ENCODE measurements at places on chromosomes 12 and 14. TPM values are rescaled to one million over a fixed set of nuclear protein-coding genes. Genes with fewer than 3 reads are reported as not detected.

GRCh38 chr12:7512553-7512952 lies 9.0 kb upstream of the CD163 start:
- H3K4me3 ChIP-seq = no peak overlapping the region
- H3K4me1 ChIP-seq = no peaks in the 10 kb centered on the region
- no peak overlapping the region for H3K27ac ChIP-seq
- no peaks in the 10 kb centered on the region for H3K36me3 ChIP-seq

The OR6C68 gene
- total RNA-seq = not detected

DNA sequence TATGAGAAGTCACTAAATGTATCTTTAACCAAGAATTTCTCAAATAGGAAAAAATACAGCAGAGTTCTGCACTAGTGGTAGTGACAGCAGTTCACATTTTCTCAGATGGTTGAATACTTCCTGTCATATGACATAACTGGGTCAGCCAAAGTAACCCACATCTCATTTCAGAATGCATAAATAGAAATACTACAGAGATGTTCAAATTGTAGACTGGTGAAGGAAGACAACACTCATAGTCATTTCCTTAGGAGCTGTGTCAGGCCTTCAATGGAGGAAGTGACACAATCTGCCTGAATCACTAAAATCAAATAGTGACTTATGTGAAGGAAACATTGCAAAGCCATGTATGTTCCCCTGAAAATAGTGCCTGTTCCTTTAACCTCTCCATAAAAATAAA lies 32.4 kb downstream of the FERMT2 start:
- peak overlapping the region; percentile 77 for H3K27ac ChIP-seq
- no peak overlapping the region for H3K4me3 ChIP-seq
- H3K4me1 ChIP-seq = peaks cover 69% of the 10 kb centered on the region
- no peaks in the 10 kb centered on the region for H3K27me3 ChIP-seq

- peaks cover 5% of the 10 kb centered on the region for H3K4me1 ChIP-seq
- peaks cover 20% of the 10 kb centered on the region for H3K27me3 ChIP-seq
- no peaks in the 10 kb centered on the region for H3K36me3 ChIP-seq
Measured at GRCh38 chr12:29533815-29534489, 36.5 kb upstream of the OVCH1 start.

GRCh38 chr12:53042607-53043454 lies 7.0 kb upstream of the TNS2 start:
- peaks cover 14% of the 10 kb centered on the region for H3K4me1 ChIP-seq
- H3K4me3 ChIP-seq = no peak overlapping the region
- no peak for DNase-seq
- H3K27ac ChIP-seq = no peak overlapping the region
- H3K36me3 ChIP-seq = peaks cover 23% of the 10 kb centered on the region

GRCh38 chr12:24948757-24949722 lies at the start of gene BCAT1:
Gene BCAT1 (minus strand): TSS chr12:24949101. CDS start chr12:24948932, 169 bp downstream.
- peaks cover 36% of the 10 kb centered on the region for H3K27me3 ChIP-seq
- no peaks in the 10 kb centered on the region for H3K36me3 ChIP-seq
- no peak for DNase-seq

GRCh38 chr12:45655186-45655585 lies 74.3 kb upstream of the ARID2 start:
- H3K27ac ChIP-seq = no peak overlapping the region
- no peaks in the 10 kb centered on the region for H3K4me1 ChIP-seq
- no peak overlapping the region for H3K4me3 ChIP-seq
- peak; percentile 54 for DNase-seq
- H3K27me3 ChIP-seq = no peaks in the 10 kb centered on the region
- no peaks in the 10 kb centered on the region for H3K36me3 ChIP-seq

GRCh38 chr14:78022059-78022458 lies 148.1 kb upstream of the NRXN3 start:
- no peak overlapping the region for H3K27ac ChIP-seq
- peak; percentile 77 for DNase-seq

DNA sequence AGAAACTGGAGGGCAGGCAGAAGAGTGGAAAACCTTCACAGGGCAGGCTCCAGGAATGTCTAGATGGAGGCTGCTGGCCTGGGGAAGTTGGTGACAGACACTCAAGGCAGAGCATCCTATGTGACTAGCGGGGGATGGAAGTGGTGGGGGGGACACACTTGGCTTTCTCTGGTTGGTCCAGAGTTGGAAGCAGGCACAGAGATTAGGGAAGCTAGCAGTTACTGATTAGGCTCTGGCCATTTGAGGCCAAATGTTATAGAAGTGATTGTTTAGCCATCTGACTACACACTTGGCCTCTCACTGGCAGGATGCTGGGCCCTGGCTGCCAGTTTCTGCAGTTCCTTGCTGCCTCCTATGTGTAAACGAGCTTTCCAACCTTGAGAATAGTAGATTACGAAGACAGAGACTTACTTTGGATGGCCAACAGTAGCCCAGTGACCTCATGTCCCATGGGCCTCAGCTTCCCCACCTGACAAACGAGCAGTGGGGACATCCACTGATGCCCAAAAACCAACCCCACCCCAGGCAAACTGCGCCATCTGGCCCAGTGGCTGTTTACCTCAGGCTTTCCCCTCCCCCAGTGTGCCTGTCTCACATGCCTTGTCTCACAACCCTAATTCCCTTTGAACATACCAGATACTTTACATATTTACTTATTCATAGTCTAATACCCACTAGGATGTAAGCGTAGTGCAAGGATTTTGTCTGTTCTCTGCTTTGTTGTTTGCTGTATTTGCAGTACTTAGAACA lies 102.7 kb downstream of the PAPLN start:
- H3K27me3 ChIP-seq = no peaks in the 10 kb centered on the region
- no peak for DNase-seq
- no peaks in the 10 kb centered on the region for H3K4me1 ChIP-seq
- H3K36me3 ChIP-seq = no peaks in the 10 kb centered on the region

GRCh38 chr14:56121816-56122215 lies 3.6 kb downstream of the PELI2 start:
- peaks cover 92% of the 10 kb centered on the region for H3K27me3 ChIP-seq
- H3K36me3 ChIP-seq = no peaks in the 10 kb centered on the region
- no peak for DNase-seq
- H3K4me1 ChIP-seq = peaks cover 9% of the 10 kb centered on the region
- H3K4me3 ChIP-seq = no peak overlapping the region

- no peak overlapping the region for H3K4me3 ChIP-seq
- no peaks in the 10 kb centered on the region for H3K36me3 ChIP-seq
- H3K27ac ChIP-seq = no peak overlapping the region
- no peak for DNase-seq
Measured at GRCh38 chr12:106771425-106771824, 3.1 kb upstream of the RIC8B start.

DNA sequence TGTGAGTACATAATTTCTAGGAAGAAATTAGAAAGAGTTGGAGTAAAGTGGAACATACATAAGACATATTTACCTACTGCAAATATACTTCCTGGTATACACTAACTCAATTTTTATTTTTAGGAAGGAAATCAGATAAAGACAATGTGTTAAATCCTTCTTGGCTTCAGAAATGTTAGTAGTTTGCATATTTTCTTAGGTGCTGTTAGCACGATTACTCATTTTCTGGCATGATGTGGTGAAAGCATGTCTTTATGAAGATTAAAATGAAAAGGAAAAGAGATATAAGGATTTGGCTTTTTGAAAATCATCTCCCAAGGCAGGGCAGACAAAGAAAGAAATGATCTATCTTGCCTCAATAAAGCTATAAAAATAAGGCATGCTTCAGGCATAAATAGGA lies 287.6 kb upstream of the E2F7 start:
- no peak for DNase-seq
- no peaks in the 10 kb centered on the region for H3K27me3 ChIP-seq
- H3K27ac ChIP-seq = no peak overlapping the region
- no peaks in the 10 kb centered on the region for H3K36me3 ChIP-seq
- H3K4me1 ChIP-seq = peaks cover 7% of the 10 kb centered on the region

DNA sequence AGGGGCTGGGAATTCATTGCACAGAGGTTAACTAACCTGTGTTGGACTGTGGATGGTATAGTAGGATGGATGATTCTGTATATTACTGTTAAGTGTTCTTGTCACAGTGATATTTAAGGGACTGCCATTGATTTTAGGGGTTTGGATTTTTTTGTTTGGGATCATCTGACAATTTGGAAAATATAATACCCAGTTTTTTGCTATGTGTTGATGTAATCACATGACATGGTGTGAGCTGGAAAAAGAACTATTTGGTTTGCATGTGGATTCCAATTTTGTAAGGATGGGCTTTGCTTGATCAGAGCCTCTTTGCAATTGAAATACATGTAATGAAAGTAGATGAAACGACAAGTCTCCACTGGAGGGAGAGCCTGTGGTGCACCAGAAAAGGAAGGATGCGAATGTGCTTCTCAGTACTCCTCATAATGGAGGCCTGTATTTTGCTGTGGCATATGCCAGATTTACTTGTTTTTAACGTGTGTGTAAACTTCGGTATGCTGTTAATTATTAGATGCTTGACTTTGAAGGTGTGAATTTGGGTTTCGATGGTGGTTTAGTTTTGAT lies 2.7 kb downstream of the DYRK2 start:
- H3K27ac ChIP-seq = no peak overlapping the region
- no peaks in the 10 kb centered on the region for H3K36me3 ChIP-seq
- peak; percentile 49 for DNase-seq
- H3K27me3 ChIP-seq = no peaks in the 10 kb centered on the region
- H3K4me1 ChIP-seq = peaks cover 22% of the 10 kb centered on the region
- peak overlapping the region; percentile 96 for H3K4me3 ChIP-seq

DNA sequence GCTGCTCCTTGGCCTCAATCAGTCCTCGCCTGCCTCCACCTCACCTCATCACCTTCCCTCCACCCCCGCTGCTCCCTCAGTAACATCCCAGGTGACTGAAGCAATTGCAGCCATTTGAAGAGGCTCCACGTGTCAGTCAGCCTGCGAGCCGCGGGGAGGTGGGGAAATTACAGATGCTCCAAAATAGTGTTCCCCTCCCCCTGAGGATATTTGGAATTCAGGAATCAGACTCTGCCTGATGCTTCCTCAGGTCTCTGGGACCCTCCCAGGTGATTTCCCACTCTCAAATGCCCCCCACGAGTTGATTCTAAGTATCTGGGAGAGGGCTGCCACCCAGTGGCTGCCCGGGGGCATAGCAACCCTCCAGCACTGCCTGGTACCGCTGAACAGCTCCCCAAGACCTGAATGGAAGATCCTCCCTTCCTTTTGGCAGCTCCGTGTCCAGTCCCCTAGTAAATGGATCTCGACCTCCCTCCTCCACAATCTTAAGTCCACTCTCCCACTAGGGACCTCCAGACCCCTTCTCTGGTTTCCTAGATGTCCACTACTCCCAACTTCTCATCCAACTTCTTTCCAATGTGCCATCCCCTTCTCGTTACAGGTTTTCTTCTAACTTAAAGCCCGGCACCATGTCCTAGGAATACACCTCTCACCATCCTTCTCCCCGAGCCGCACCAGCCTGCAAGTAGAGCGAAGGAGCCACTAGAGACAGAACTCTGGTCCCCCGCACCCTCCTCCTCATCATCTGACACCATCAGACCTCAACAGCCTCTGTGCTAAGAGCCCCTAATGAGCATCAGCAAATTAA lies 1.4 kb upstream of the ASIC1 start:
- DNase-seq = peak; percentile 58
- no peaks in the 10 kb centered on the region for H3K36me3 ChIP-seq
- H3K27ac ChIP-seq = no peak overlapping the region
- no peaks in the 10 kb centered on the region for H3K27me3 ChIP-seq
- peaks cover 11% of the 10 kb centered on the region for H3K4me1 ChIP-seq

DNA sequence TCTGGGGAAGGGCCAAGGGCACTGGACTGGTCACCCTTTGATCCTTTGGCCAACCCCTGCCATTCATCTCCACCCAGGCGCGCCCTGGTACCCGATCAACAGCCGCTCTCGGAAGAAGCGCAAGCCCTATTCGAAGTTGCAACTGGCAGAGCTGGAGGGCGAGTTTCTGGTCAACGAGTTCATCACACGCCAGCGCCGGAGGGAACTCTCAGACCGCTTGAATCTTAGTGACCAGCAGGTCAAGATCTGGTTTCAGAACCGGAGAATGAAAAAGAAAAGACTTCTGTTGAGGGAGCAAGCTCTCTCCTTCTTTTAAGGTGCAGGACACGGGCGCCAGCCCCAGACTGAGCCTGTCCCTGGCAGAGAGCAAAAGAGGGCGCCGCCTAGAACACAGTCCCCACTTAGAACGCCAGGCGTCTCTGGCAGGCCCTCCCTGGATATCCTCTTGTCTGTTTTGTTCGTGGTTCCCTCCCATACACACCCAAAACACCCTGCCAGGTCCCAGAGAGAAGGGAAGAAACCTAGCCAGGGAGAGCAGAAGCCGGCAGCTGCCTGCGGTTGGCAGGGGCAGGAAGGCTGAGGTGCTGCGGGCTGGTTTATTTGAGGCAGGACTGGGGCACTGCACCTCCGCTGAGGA lies 1.7 kb downstream of the HOXC12 start:
- H3K27ac ChIP-seq = no peak overlapping the region
- H3K27me3 ChIP-seq = no peaks in the 10 kb centered on the region
- no peaks in the 10 kb centered on the region for H3K4me1 ChIP-seq

GRCh38 chr12:93047118-93047517 lies 118.0 kb upstream of the EEA1 start:
- H3K4me3 ChIP-seq = no peak overlapping the region
- H3K36me3 ChIP-seq = no peaks in the 10 kb centered on the region
- no peak overlapping the region for H3K27ac ChIP-seq

DNA sequence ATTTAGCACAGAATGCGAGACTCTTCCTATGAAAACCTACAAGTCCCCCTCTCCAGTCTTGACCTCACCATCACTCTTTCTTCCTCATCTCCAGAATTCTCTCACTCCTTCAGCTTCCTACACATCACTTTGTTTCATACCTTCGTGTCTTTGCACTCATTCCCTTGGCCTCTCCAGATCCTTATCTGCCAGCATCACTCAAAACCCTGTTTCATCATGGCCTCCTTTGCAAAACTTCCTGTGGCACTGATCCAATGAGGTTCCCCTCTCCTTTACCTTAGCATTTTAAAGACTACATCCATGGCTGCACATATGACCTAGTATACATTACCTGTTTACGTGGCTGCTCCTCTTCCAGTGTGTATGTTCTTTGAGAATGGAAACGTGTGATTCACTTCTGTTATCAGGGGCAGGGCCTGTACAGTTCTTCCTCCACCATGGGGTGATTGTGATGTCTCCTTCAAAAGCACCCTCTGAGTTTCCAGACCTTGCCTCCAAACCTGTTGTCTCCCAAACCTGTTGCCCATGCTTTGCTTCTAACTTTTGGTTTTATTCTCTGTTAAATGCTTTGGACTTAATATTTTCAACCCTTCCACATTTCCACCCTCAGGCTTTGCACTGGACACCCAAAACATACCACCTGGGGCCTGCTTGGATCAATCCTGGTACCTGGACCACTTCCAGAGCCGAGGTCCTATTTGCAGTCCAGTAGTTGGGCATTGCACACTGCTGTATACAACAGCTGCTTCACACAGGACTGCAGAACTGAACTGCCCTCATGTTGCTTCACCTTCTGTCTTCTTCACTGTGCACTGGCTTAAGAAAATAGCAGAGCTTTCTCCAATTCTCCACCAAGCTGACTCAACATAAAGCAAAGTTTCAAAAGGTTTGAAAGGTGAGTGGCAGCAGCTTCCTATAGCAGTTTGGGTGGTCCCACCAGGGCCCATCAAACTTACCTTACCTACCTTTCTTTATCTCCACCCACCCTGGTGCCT lies 131.7 kb downstream of the LLPH start:
- H3K36me3 ChIP-seq = no peaks in the 10 kb centered on the region
- no peak overlapping the region for H3K4me3 ChIP-seq
- no peak for DNase-seq
- H3K27ac ChIP-seq = no peak overlapping the region
- H3K27me3 ChIP-seq = no peaks in the 10 kb centered on the region

GRCh38 chr12:89481213-89481914 lies 43.2 kb downstream of the GALNT4 start:
- H3K4me3 ChIP-seq = no peak overlapping the region
- H3K4me1 ChIP-seq = peaks cover 10% of the 10 kb centered on the region
- no peaks in the 10 kb centered on the region for H3K27me3 ChIP-seq
- no peak overlapping the region for H3K27ac ChIP-seq
- no peak for DNase-seq

The KRT74 gene
- total RNA-seq = not detected
